ENCODE measurements at places on chromosomes 11 and 22. TPM values are rescaled to one million over a fixed set of nuclear protein-coding genes. Genes with fewer than 3 reads are reported as not detected.

GRCh38 chr22:41358927-41359326 lies 22.8 kb upstream of the TEF start:
- DNase-seq = no peak

The CATSPERZ gene
- total RNA-seq = 0.39 TPM

- DNase-seq = no peak
Measured at GRCh38 chr11:45180848-45181192, 34.4 kb downstream of the PRDM11 start.

DNA sequence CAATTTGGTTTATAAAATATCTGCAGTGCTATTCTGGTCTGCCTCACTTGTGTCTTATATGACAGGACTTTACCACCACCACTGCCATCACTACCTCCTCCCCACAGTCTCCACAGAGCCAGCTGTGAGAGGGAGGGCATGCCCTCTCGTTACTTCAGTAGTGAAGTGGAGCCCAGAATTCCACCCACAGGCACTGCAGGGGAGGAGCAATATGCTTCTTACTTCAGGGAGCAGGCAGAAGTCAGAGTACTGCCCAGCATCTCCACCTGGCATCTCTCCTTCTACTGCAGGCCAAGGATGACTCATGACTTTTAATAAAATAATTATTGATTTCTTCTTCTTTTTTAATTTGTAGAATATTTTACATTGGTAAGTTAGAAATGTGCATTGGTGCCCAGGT lies 255.5 kb downstream of the DYNC2H1 start:
- no peak for DNase-seq

The VPS11 gene
- 25.4 TPM for total RNA-seq

DNA sequence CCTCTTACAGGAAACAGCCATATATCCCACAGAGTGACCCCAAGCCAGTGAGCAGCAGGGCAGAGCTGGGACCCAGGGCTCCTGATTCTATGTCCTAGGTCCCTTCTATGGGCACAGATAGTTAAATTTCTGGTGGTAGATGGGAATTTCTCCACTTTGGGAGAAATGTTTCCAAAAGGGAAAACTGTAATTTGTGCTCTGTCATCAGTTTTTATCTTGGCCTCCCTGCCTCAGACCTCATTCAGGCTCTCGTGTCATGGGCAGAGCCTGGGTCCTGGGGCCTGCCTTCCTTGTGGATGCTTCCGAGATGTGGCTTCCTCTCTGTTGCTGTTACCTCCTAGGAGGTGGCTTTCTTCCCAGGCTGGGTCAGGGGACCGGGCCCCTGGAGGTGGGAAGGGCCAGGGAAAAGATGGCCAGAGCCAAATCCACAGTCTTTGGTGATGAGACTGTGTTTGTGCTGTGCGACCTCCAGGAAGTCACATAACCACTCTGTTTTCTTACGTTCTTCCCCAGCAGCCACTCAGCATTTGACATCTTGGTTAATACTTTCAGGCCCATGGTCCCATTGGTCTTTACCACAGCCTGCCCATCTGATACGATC lies 8.6 kb downstream of the LRRC32 start:
- no peak for DNase-seq

The ANO5 gene
- 3.3 TPM for total RNA-seq

DNA sequence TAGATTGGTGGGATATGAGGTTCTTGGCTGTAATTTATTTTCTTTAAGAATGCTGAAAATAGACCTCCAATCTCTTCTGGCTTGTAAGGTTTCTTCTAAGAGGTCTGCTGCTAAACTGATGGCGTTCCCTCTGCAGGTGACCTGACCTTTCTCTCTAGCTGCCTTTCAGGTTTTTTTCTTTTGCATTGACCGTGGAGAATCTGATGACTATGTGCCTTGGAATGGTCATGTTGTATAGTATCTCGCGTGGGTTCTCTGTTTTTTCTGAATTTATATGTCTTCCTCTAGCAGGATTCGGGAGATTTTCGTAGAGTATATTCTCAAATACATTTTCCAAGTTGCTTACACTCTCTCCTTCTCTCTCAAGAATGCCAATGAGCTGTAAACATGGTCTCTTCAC lies 122.2 kb downstream of the DDX10 start:
- no peak for DNase-seq

DNA sequence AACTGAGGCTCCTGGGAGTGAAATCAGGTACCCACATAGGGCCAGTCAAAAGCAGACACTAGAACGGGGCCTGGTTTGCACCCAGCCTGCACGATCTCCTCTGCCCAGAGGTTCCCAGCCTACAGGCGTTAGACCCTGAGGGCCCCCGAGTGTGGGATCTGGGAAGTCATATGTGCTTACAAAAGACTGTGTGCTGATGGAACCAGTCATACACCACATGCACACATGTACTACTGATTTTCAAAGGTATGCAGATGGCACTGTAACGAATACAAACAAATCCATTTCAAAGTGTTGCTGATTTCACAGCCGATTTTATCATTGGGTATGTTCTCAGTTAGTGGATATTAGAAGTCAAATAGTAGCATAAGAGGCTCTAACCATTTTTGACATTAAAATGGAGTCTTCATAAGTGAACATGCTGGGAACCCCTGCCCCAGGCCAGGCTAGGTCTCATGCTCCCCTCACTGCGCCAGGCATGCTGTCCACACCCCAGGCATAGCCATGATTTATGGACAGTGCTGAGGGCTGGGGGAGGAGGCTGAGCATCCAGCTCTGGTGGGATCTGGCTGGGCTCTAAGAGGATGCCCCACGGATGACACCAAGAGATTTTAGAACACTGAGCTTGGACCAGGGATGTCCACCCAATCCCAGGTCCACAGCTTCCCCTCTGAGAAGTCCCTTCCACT lies 38.6 kb upstream of the LRRC32 start:
- DNase-seq = no peak

The NPTXR gene
- total RNA-seq = 2.5 TPM

The MYBPC3 gene
- 0.30 TPM for total RNA-seq

DNA sequence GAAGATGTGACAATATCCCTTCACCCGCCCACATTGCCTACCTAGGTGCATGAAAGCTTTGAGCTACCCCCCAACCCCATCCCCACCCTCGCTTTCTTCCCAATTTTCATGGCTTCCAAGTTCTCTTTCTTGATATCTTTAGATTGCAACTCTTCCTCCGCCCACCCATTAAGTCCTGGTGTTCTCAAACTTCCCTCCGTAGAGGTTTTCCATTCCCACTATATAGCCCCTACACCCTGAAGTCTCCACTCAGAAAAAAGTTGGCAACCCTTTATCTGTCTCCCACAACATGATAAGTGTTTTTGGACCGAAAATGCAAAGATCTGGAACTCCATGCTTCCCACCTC lies 572 bp downstream of the ZNF70 start:
- no peak for DNase-seq

The TRIM64 gene
- not detected for total RNA-seq

The SCGB1D2 gene
- not detected for total RNA-seq

GRCh38 chr22:38754751-38755154 lies 1.0 kb downstream of the SUN2 start:
- DNase-seq = peak; percentile 32

The C11orf91 gene
- total RNA-seq = not detected

DNA sequence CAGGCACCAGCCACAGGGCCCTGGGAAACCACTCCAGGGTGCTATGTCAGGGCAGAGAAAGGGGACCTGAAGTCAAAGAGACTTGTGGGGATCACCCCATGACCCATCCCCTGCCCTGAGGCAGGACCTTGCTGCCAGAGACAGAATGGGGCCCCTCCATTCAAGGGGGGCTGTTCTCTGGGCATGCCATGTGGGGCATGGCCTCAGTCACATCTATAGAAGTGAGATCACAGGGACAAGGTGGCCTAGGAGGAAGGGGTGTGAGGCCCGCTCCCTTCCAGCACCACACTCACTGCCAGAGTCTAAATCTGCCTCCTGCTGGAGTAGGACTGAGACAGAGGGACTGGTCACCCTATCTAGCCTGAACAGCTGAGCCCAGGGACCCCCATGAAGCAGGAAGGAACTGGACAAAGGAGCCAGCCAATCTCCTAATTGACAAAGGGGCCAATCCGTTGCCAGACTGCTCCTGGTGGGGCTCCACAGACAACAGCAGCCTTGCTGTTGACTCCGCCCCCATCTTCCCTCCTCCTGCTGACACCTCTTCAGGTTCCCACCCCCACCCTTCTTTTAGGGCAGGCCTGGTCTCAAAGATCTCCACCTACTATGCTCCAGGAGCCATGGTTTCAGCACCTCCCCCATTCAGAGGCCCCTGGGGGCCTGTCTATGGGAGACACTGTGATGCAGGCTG lies 26.0 kb downstream of the NEAT1 start:
- DNase-seq = no peak

DNA sequence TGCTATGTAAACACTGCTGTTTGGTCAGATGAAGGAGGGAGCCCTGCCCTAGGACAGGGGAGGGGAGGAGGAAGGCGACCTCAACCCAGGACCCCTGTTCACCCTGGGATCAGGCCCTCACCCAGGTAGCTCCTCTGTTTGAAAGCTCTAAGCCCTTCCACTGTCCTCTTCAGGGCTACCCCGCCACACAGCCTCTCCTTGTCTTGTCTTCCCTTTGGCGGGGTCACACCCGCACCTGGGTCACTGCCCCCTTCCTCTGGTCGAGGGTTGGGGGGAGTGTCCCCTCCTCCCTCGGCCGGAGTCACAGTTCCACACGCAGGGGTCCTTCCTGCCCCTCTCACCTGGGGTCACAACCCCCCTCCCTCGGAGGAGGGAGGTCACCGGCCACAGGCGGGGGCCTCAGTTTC lies 463 bp upstream of the PTPMT1 start:
- DNase-seq = no peak

The MYRF gene
- 0.30 TPM for total RNA-seq

- no peak for DNase-seq
Measured at GRCh38 chr11:35650006-35650405, 12.6 kb upstream of the TRIM44 start.

The RNF121 gene
- 23.7 TPM for total RNA-seq

The CCDC73 gene
- under 0.01 TPM for total RNA-seq

- no peak for DNase-seq
Measured at GRCh38 chr22:43859176-43859575, 3.1 kb downstream of the SULT4A1 start.

DNA sequence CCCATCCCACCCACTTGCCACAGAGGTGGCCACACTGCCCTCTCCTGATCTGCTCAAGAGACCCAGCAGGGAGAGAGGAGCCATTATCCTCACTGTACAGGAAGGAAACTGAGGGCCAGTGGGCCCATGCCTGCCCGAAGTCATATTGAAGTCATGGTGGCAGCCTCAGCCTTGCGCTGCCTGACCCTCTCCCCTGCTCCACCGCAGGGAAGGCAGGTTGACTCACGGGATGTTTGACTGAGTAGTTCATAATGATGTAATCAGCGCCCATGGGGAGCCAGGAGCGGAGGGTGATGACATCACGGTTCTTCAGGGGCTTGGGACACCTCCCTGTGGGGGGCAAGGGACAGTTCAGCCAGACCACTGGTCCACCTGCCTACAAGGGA lies 6.1 kb upstream of the ARAP1 start:
- DNase-seq = no peak

DNA sequence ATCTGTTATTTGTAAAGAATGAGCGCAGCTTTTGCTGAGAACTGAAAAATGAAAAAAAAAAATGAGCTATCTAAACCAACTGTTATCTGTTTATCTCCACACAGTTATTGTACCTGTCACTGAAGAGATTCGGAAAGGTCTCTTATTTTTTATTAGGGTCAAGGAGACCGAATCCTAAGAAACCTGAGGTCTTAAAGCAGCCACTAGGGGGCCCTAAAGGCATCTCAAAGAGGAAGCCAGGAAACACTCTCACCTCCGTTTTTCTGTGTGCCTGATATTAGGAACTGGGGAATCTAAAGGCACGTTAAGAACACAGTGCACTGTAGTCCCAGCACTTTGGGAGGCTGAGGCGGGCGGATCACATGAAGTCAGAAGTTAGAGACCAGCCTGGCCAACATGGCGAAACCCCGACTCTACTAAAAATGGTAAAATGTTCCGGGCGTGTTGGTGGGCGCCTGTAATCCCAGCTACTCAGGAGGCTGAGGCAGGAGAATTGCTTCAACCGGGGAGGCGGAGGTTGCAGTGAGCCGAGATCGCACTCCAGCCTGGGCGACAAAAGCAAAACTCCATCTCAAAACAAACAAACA lies 3.5 kb upstream of the LARGE1 start:
- DNase-seq = peak; percentile 46

Data from skin of body (tissue), 3 donors.